Activated CD4-positive, alpha-beta T cell treated with anti-CD3 and anti-CD28 coated beads for 36 hours (primary cell): ENCODE measurements at places on chromosomes 11 and 22. TPM values are rescaled to one million over a fixed set of nuclear protein-coding genes. Genes with fewer than 3 reads are reported as not detected.

GRCh38 chr11:67266449-67267187 lies at the start of gene GRK2:
Gene GRK2, plus strand, starts transcription at chr11:67266473. Its CDS starts 227 bp downstream, at chr11:67266700.
- peak within 1 kb of the TSS; percentile 99 for H3K27ac ChIP-seq
- peaks cover 41% of the 10 kb centered on the region for H3K36me3 ChIP-seq
- H3K4me1 ChIP-seq = peaks cover 81% of the 10 kb centered on the region
- DNase-seq = peak; percentile 73

GRCh38 chr11:55263081-55263480 lies 1.1 kb downstream of the TRIM48 start:
- no peaks in the 10 kb centered on the region for H3K4me1 ChIP-seq
- no peaks in the 10 kb centered on the region for H3K36me3 ChIP-seq
- H3K27ac ChIP-seq = no peak overlapping the region
- no peak overlapping the region for H3K4me3 ChIP-seq
- no peaks in the 10 kb centered on the region for H3K27me3 ChIP-seq

DNA sequence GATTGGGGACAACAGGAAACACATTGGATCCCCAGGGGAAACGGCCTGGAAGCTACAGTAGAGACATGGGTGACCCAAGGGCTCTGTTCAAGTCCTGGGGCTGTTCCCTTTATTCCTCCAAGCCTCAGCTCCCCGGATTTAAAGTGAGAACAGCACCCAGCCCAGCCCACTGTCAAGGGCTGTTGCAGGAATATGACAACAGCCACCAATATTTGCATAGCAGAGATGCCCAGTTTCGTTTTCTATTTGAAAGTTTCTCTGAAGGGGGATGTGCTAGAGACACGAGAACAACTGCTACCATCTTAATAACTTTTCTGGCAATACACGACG lies 81.1 kb upstream of the WNT7B start:
- peak overlapping the region; percentile 79 for H3K27ac ChIP-seq
- H3K27me3 ChIP-seq = no peaks in the 10 kb centered on the region
- peak overlapping the region; percentile 28 for H3K4me3 ChIP-seq
- H3K36me3 ChIP-seq = peaks cover 7% of the 10 kb centered on the region

DNA sequence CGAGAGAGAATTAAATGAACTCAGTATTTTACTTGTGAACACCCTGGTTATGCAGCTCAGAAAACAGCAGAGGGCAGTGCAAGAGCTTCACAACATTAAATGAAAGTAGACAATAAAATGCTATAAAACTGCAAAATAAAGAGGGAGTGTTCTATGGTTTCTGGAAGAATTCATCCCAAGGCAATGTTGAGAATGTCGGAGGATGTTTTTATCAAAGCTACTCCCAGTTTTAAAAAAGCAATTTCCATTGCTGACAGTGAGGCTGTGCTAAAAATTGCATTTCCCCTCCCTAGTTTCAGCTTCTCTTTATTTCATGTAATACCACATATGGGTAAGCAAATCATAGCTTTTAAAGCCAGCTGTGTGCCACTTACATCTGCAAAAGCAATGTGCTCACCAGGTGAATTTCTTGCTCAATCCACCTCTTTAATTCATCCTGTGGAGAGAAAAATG lies 296.8 kb downstream of the RAB38 start:
- H3K4me1 ChIP-seq = no peaks in the 10 kb centered on the region
- DNase-seq = peak; percentile 17
- no peak overlapping the region for H3K4me3 ChIP-seq
- peaks cover 3% of the 10 kb centered on the region for H3K27me3 ChIP-seq
- H3K36me3 ChIP-seq = no peaks in the 10 kb centered on the region

GRCh38 chr22:40955571-40955970 lies 4.4 kb downstream of the RBX1 start:
- H3K4me3 ChIP-seq = no peak overlapping the region
- no peak for DNase-seq
- no peak overlapping the region for H3K27ac ChIP-seq
- H3K27me3 ChIP-seq = no peaks in the 10 kb centered on the region
- H3K4me1 ChIP-seq = peaks cover 30% of the 10 kb centered on the region

DNA sequence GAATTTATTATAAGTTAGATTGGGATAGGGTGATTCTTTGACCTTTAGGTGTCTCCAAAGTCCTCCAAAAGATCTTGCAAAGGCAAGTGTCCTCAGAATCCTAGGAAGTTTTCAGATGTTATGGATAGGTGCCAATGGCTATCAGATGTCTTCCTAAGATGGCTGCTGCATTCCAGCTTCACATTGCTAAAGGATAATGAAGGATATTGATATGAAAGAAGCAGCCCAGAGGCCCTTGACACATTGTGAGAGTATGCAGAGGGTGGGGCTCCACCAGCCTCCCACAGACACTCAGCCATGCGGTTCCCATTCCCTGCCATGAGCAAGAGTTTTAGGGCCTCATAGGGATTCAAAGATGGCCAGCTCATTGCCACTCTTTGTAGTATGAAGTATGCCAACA lies 22.3 kb upstream of the GLYATL2 start:
- no peaks in the 10 kb centered on the region for H3K36me3 ChIP-seq
- no peaks in the 10 kb centered on the region for H3K4me1 ChIP-seq
- H3K4me3 ChIP-seq = no peak overlapping the region
- no peak for DNase-seq
- no peak overlapping the region for H3K27ac ChIP-seq
- H3K27me3 ChIP-seq = peaks cover 2% of the 10 kb centered on the region

- no peaks in the 10 kb centered on the region for H3K36me3 ChIP-seq
- peaks cover 11% of the 10 kb centered on the region for H3K4me1 ChIP-seq
- no peak overlapping the region for H3K4me3 ChIP-seq
- H3K27ac ChIP-seq = no peak overlapping the region
- H3K27me3 ChIP-seq = no peaks in the 10 kb centered on the region
These were observed 17.3 kb upstream of the CSTF3 start for GRCh38 chr11:33178443-33179180.

GRCh38 chr11:34068111-34068510 lies 16.6 kb downstream of the CAPRIN1 start:
- peaks cover 60% of the 10 kb centered on the region for H3K4me1 ChIP-seq
- H3K27ac ChIP-seq = peak overlapping the region; percentile 6
- peaks cover 44% of the 10 kb centered on the region for H3K36me3 ChIP-seq
- H3K27me3 ChIP-seq = no peaks in the 10 kb centered on the region

- H3K27me3 ChIP-seq = no peaks in the 10 kb centered on the region
- H3K27ac ChIP-seq = no peak overlapping the region
- H3K36me3 ChIP-seq = no peaks in the 10 kb centered on the region
- DNase-seq = no peak
- H3K4me3 ChIP-seq = no peak overlapping the region
- peaks cover 3% of the 10 kb centered on the region for H3K4me1 ChIP-seq
These were observed 96.6 kb upstream of the POU2AF2 start for GRCh38 chr11:111148953-111149352.

Gene NOX4
- not detected for total RNA-seq

Gene RIMBP3B
- total RNA-seq = 0.35 TPM

Gene LRRC10B
- total RNA-seq = not detected

Gene GNG3
- total RNA-seq = not detected
